ENCODE measurements at places on chromosomes 5 and 9.

- DNase-seq: no peak
Observed at GRCh38 chr9:114513055-114513958, 8.0 kb upstream of the WHRN start.

- DNase-seq: no peak
Observed at GRCh38 chr5:151469386-151469785, 22.0 kb downstream of the SLC36A1 start.

DNA sequence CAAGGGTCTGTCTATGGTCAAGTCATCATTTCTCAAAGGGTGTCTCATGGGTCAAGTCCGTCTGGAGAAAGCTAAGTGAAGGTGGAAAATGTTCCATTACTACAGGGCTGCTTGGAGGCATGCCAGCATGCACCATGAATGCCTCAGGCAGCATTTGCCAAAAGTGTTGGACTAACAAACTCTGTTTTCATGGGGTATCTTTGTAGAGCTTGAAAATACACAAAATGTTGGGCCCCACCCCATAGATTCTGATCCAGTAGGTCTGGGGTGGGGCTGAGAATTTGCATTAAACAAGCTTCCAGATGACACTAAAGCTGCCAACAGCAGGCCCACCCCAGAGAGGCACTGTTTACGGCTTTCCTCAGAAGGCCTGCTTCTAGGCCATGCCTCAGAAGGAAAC, 75.0 kb upstream of the FRRS1L start:
- DNase-seq: no peak

GRCh38 chr5:116989995-116990394, 415.4 kb upstream of the SEMA6A start:
- peak; percentile 66 for DNase-seq

Data from eye (tissue), 1 donor.